Stimulated activated CD8-positive, alpha-beta memory T cell treated with anti-CD3 and anti-CD28 coated beads, Interleukin-7, amount 100 ng/mL, for 24 hours (primary cell): ENCODE measurements at places on chromosomes 6 and 20.
A peak's percentile ranks its signal among the peaks of the same experiment; 100 is the strongest.

DNA sequence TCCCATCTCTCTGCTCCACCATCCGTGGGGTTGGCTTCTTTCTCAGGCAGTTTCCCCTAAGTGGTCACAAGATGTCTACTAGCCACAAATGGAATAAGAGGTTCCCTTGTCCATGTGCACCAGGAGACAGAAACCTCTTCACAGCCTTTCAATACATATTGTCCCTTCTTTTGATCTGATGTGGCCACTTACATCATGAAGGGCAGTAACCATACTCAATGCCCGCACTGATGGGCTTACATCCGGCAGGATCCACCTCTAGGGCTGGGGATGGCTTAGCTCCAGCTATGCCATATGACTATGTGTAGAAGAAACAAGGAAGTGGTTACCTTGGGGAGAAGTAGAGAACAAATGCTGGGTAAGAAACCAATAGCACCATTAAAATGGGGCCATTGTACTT, 64.4 kb downstream of the PLEKHG1 start:
- DNase-seq: no peak

DNA sequence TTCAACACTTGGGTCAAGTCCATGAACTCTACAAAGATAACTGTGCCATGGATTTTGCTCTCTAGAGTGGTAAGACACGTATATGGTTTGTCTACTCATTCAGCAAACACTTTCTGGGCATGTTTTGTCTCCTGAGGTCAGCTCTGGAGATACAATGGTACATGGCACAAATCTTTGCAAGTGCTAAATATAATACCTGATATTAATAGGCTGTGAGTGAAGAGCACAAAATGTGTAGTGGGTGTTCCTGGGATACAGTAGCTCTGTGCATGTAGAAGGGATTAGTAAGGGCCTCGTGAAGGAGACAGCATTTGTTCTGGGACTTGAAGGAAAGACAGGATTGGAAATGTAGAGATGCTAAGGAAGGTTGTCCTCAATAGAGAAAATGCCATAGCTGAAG, 360.9 kb downstream of the BCKDHB start:
- DNase-seq: no peak

GRCh38 chr20:32109392-32110172, at the start of gene TM9SF4:
TSS of gene TM9SF4 (plus strand) at chr20:32109714. CDS start at chr20:32109741, 27 bp downstream.
- DNase-seq: peak; percentile 86

DNA sequence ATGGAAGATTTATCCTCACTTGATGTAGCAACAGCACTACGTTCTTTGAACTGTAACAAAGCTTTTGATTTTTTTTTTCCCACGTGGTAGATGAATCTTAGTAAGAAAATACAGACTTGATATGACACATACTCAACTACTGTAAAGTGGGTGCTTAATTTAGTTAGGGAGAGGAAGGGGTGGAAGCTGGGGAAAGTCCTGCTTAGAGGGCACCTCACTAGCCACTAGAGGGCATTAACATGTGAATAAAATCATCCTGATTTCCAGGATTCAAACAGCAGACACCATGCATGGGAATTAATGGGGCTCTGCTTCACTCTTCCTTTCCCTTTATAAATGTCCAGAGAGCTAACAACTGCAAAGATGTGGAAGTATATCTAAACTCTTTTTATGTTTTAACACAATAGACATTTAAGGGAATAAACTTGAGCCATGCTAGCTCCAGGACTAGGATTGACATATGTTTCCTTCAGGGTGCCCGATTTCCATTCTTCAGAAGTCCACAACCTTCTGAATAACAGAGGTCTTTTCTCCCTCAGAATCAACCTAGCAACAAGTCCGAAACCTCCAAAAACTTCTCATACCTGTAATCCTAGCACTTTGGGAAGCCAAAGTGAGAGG, 250.1 kb downstream of the ATXN1 start:
- DNase-seq: no peak

- no peak for DNase-seq
Measured at GRCh38 chr6:138485586-138486248, 13.6 kb downstream of the NHSL1 start.

- no peak for DNase-seq
Measured at GRCh38 chr20:13173201-13173600, 47.9 kb upstream of the ISM1 start.

DNA sequence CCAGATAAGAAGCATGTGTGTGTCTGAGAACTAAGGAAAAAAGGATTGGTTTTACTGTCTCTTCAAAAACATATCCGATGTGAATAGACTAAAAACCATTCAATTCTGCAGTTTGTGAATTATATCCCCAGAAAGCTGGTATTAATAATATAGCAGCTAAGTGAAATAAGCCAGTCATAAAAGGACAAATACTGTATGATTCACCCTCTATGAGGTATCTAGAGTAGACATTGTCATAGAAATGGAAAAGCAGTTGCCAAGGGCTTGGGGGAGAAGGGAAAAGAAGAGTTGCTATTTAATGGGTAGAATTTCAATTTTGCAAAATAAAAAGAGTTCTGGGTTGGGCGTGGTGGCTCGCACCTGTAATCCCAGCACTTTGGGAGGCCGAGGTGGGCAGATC, 137.5 kb downstream of the ATXN1 start:
- DNase-seq: no peak

- DNase-seq: no peak
Measured at GRCh38 chr20:16744178-16744807, 3.9 kb upstream of the OTOR start.

DNA sequence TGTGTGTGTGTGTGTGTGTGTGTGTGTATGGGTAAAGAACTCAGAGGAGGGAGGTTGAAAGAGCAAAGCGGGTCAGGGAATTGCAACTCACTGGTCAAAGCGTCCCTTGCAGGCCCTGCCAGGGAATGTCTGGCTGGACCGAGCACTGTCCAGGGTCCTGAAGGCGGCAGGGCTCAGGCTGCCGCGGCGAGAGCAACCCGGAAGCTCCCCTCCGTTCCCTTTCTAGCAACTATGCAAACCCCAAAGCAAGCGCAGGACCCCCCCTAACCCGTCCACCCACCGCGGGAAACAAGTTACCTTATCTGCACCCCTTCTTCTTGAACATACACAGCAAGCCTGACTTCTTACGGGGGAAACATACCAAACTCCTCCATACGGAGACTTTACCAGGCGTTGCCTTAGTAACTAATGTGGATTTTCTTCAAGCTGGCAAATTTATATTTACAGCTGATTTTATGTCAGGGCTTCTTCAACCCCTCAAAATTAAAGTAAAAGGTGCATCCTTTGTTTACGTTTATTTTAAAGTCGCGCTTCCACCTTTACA, 538 bp upstream of the GRM1 start:
- DNase-seq: peak; percentile 4

DNA sequence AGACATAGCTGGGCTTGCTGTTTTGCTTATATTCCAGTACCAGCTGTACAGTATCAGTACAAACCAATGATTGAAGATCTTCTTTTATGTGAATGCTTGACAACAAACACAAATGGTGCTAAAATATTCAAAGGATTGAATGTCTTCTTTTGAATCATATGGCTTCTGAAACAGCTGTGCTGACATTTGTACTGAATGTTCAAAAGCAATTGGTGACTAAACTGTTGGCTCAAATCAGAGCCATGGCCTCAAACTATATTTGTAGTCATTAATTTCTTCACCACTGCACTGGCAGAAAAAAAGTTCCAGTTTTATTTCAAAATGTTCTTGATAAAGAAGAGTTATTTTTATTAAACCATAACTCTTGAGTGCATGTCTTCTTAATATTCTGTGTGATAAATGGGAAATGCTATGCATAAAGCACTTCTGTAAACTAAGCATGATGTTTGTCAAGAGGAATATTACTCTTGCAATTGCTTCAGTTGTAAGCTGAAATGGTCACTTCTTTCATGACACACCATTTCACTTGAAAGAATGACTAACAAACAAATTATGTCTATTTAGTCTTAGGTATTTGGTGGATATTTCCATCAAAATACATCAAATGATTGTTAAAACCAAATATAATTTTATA, 45.9 kb upstream of the CENPW start:
- DNase-seq: no peak

DNA sequence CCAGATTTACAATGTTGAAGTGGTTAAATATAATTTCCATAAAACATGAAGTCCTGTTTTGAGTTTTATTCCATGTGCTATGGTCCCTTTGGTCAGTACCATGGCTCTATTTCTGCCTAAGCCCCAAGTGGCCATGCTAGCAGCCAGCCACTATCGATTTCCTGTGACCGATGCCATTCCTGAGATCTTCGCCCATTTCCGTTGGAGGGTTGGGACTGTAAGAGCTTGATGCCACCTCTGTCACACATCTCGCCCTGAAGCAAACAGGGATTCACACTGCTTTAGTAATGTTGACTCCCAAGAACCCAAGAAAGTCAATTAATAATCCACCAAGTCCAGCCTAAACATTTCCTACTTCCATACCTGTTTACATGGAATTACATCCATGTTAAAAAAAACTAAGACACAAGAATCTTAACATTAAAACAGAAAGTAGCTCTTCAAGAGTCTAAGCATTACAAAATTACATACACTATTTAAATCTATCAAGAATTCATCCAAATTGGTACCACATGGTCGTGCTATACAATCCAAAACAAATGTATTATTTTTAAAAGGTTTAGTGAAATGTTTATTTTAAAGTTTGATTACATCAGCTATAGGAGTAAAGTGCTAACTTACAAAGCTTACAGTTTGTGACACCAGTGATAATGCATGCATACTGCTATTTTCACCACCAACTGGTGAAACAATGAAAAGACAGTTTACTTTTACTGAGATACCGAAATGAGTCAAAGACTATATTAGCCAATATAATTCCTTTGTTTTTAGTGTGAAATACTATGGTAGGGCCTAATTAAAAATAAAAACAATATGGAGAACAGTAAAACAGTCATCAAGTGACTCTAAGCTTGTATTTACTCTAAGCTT, 2.5 kb downstream of the RBM39 start:
- no peak for DNase-seq

- no peak for DNase-seq
Measured at GRCh38 chr6:133300896-133301295, 59.7 kb downstream of the EYA4 start.

DNA sequence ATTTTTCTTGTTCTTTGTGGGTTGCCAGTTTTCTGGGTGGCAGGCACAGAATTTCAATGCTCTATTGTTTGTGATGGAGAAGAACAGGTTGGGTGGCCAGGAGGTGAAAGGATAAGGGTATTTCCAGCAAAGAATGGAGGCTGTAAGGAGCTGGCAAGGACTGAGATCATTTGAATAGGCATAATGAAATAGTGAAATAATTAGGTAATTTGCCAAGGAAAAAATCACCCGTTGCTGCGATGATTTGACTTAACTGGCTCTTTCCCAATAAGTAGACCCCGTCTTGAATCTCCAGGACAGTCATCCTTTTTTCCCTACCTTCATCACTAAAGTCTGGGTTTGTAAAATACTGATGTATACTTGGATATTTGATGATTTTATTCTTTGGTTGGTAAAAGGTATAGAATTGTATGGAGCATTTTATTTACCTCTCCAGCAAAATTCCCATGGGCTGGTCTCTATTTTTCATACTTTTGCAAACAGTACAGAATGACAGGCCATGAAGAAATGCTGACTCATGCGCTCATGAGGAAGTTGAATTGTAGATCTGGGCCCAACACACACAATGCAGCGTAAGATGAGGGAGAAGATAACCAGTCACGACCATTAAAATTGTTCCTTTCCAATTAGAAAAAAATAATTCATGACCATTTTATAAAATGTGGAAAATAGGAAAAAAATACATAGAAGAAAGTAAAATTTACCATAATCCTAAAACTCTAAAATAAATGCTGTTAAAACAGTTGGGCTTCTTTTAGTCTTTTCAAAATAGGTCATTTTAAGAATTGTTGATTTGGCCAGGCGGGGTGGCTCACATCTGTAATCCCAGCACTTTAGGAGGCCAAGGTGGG, 2.4 kb upstream of the GCNT2 start:
- DNase-seq: no peak

DNA sequence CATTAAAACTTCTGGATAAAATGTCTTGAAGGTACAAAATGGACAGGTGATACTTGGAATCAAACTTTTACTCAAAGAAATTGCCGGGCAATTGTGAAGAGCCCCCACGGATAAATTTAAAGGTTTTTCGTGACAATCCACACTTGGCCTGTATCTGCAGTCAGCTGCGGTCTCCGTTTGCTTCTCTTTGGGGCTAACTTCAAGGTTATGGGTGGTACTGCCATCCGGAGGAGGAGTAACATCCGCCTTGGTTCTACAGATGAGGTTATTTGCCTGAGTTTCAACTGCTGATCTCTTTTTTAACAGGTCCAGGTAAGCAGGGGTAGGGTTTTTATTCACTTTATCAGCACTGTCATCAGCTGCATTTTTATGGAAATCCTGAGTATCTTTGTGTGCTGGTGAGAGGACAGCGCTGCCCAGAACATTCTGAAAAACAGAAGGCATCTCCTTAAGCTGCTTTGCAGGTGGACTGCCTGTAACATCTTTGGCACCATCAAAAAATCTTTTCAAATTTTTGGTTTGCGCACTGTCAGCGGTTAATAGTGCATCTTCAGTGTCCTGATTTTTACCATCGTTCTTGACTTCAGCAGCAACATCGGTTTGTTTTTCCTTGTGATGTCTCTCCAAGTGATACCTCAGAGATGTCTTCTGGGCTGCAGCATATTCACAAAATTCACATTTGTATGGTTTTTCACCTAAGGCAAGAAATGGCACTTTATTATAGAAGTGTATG, 16.9 kb downstream of the ZNF217 start:
- no peak for DNase-seq

- no peak for DNase-seq
Measured at GRCh38 chr6:14734416-14735340, 511.2 kb upstream of the JARID2 start.

DNA sequence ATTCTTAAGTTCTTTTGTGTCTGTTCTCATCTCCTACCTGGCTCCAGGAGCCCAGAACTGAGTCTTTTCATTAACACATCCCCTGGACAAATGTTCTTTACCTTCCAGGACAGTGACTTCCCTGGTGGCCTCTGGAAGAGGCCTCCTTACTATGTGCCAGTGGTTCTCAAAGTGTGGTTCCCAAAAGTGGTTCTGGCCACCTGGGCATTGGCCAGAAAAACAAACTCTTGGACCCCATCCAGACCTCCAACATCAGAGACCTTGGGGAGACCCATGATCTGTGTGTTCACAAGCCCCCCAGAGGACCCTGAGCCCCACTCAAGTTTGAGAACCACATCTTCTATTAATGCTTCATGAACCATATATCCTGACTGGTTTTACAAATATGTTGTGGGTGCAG, 7.2 kb upstream of the VSX1 start:
- no peak for DNase-seq

DNA sequence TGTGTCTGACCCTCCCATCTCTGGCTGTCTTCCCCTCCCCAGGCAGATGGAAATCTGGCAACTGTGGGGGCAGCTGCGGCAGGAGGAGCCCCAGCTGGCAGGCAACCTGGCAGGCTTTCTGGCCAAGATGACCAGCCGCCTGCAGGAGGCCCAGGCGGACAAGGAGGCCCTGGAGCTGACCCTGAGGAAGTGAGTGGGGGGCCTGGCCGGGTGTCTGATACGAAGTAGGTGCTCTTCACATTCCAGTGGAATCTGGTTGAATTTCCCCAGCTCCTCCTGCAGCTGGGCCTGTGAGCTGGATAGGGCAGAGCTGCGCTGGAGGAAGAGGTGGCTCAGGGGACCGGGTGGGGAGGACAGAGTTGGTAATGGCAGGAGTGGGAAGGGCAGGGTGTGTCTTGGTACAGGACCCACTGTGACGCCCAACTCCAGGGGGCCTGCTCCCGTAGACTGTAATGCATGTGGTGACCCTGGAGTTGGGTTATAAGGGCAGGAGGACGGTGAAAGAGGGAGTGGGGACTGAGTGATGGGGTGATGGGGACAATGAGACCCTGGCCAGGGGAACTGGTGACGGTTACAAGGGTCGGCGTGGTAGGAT, 19.7 kb downstream of the RAB44 start:
- DNase-seq: no peak

GRCh38 chr6:24940311-24940917, 4.7 kb upstream of the RIPOR2 start:
- no peak for DNase-seq
